ENCODE measurements at places on chromosomes 2 and 18.

DNA sequence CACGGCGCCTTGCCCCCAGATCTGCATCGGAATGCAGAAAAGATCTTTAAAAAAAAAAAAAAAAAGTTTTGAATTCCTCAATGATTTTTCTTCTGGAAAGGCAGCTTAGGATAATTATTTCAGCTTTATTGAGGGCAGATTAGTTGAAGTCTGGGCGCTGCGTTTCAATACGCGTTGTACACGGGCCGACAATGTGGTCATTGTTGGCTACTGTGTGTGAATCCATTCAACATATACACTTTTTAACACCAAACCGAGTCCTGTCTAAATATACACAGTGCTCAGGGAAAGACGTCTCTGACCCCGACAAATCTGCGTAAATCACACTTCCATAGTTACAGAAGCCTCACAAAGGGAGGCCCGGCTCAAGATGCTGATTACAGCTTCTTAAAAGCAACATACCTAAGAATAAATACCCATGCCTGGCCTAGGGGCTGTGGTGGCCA is 1.4 kb upstream of the SIX3 start:
- no peak for DNase-seq

DNA sequence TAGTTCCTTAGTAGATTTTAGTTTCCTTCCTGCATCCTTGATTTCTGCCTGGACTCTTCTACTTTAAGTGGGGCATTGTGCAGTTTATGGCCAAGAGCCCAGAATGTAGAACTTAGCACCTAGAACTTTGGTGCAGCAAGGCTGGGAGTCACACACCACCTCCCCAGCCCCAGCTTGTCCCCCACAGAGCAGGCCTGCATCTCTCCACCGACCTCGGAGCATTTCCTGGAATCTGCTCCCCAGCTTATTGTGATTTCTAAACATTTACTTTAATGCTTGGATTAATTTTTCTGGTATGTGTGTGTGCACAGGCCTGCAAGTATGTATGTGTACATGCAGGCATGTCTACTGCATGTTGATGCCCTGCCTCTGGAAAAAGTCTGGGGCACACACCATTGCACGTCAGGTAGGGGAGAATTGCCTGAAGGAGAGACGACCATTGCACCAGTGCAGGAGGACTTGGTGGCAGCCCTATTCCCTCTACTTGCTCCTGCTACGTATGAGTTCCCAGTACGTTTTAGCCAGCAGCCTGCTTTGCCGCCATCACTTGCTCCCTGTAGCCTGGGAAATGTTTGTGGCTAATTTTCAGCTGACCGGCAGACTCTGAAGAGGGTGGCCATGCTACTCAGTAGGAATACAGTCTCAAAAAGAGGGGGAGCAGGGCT is 419.9 kb upstream of the HS6ST1 start:
- no peak for DNase-seq

DNA sequence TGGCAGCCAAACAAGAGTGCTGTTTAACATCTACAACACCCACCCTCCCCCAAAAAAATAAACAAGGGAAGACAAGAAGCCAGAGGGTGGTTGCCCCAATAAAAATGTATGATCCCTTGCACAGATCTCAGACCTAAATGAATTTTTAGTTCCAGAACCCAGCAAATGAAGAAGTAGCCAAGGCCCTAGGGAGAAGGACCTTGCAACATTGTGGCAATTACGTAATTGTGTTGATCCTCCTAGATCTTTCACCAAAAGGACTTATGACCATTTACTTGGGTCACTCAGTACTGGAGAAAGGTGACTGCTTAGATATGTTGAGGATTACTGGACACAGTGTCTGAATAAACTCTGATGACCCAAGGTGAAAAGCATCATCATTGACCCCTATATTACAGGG is 1393.8 kb downstream of the LRP1B start:
- no peak for DNase-seq

- no peak for DNase-seq
Measured at GRCh38 chr2:60094450-60094929, 459.0 kb downstream of the BCL11A start.

GRCh38 chr2:102619414-102620319 is at the start of gene SLC9A2:
Gene SLC9A2, plus strand, starts transcription at chr2:102619553. Its CDS starts 296 bp downstream, at chr2:102619849.
- no peak for DNase-seq

All from stimulated activated CD4-positive, alpha-beta T cell treated with anti-CD3 and anti-CD28 coated beads, Interleukin-1b, Interleukin-23, amount 100 ng/mL, for 24 hours (primary cell).